Right cardiac atrium (tissue), 5 donors: ENCODE measurements at places on chromosomes 2 and 18. TPM values are rescaled to one million over a fixed set of nuclear protein-coding genes. Genes with fewer than 3 reads are reported as not detected.

CHRNG gene
- not detected for polyA plus RNA-seq

NEU2 gene
- polyA plus RNA-seq: not detected

SLC38A11 gene
- 0.25 TPM for polyA plus RNA-seq

ALKAL2 gene
- polyA plus RNA-seq: 0.72 TPM

GAREM2 gene
- polyA plus RNA-seq: 1.9 TPM

RANBP2 gene
- polyA plus RNA-seq: 15.8 TPM

C2orf78 gene
- polyA plus RNA-seq: not detected

ERMN gene
- 0.11 TPM for polyA plus RNA-seq

IKZF2 gene
- 1.0 TPM for polyA plus RNA-seq

SCN1A gene
- 0.07 TPM for polyA plus RNA-seq

NYAP2 gene
- not detected for polyA plus RNA-seq

CRYBA2 gene
- polyA plus RNA-seq: not detected

SERPINB13 gene
- polyA plus RNA-seq: not detected

FER1L5 gene
- 0.05 TPM for polyA plus RNA-seq

TMEM37 gene
- polyA plus RNA-seq: 8.2 TPM

FOXD4L1 gene
- polyA plus RNA-seq: 0.07 TPM

EPAS1 gene
- 149 TPM for polyA plus RNA-seq

BOK gene
- polyA plus RNA-seq: 3.5 TPM

CCDC68 gene
- 8.9 TPM for polyA plus RNA-seq

RTP5 gene
- polyA plus RNA-seq: 0.05 TPM

SLC16A14 gene
- 1.6 TPM for polyA plus RNA-seq

TYMS gene
- polyA plus RNA-seq: 1.4 TPM

TEKT4 gene
- not detected for polyA plus RNA-seq

NEDD4L gene
- 25.7 TPM for polyA plus RNA-seq

HSBP1L1 gene
- polyA plus RNA-seq: 18.8 TPM

HMSD gene
- polyA plus RNA-seq: 0.20 TPM

POTEI gene
- polyA plus RNA-seq: 0.16 TPM

SPEG gene
- polyA plus RNA-seq: 85.5 TPM

CACNB4 gene
- polyA plus RNA-seq: 0.25 TPM

ITSN2 gene
- 22.8 TPM for polyA plus RNA-seq

UGT1A1 gene
- polyA plus RNA-seq: not detected

PDE1A gene
- 6.1 TPM for polyA plus RNA-seq

DUSP28 gene
- 10.9 TPM for polyA plus RNA-seq

UGT1A3 gene
- polyA plus RNA-seq: not detected

ATRAID gene
- polyA plus RNA-seq: 256 TPM

AQP12A gene
- not detected for polyA plus RNA-seq

LYG2 gene
- polyA plus RNA-seq: not detected

ROCK1 gene
- polyA plus RNA-seq: 13.3 TPM

PPM1B gene
- polyA plus RNA-seq: 26.7 TPM

SLC35F6 gene
- polyA plus RNA-seq: 18.8 TPM

TDRD15 gene
- polyA plus RNA-seq: not detected

DSC1 gene
- 8.9 TPM for polyA plus RNA-seq

POTEC gene
- polyA plus RNA-seq: not detected

VWC2L gene
- polyA plus RNA-seq: not detected

PKP4 gene
- 32.4 TPM for polyA plus RNA-seq

GPR155 gene
- 4.3 TPM for polyA plus RNA-seq
